ENCODE measurements at places on chromosomes 1 and 21.

DNA sequence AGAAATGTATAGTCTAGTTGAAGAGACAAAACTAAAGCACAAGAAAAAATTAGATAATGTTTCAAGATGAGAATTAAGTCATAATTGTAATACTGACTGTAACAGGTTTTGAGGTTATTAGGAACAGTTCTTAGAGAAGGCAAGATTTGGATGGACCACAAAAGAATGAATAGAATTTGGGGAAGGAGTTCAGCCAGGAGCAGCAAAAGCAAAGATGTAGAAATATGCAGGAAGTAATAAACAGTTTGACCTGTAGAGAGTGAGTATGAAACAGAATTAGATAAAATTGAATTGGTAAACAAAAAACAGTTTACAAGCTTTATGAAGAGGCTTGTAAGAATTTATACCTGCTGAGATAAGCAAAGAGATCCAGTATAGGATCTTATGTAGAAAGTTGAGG, 16.3 kb downstream of the VPS45 start:
- H3K4me3 ChIP-seq = no peak overlapping the region
- no peak overlapping the region for H3K27ac ChIP-seq
- DNase-seq = no peak
- H3K27me3 ChIP-seq = no peaks in the 10 kb centered on the region
- H3K4me1 ChIP-seq = peaks cover 9% of the 10 kb centered on the region
- peaks cover 97% of the 10 kb centered on the region for H3K36me3 ChIP-seq

DNA sequence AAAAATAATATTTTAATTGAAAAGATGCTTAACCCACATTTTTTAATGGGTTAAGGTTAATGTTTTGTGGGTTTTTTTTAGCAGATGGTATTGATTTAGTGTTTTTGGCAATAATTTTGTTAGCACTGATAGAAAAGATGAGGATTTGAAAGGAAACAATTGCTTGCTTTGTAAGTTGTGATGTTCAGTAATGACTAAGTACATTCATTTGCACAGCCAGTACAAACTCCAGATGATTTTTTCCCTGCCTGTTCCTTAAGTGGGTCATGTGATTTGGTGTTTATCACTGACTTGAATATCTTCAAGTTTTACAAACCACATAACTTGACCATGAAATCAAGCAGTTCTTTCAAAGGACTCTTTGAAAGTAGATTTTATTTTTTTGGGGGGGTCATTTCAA, 15.0 kb downstream of the DISP1 start:
- no peaks in the 10 kb centered on the region for H3K36me3 ChIP-seq
- peak overlapping the region; percentile 45 for H3K27ac ChIP-seq
- DNase-seq = no peak
- H3K27me3 ChIP-seq = no peaks in the 10 kb centered on the region
- no peaks in the 10 kb centered on the region for H3K4me1 ChIP-seq

GRCh38 chr1:222547944-222548671, at the start of gene HHIPL2:
Gene HHIPL2 (minus strand): TSS chr1:222548104. CDS start chr1:222548044, 60 bp downstream.
- no peak for DNase-seq
- no peak within 1 kb of the TSS for H3K4me3 ChIP-seq
- H3K4me1 ChIP-seq = no peaks in the 10 kb centered on the region
- H3K36me3 ChIP-seq = no peaks in the 10 kb centered on the region

GRCh38 chr1:194818674-194819073, 1632.3 kb upstream of the B3GALT2 start:
- no peaks in the 10 kb centered on the region for H3K27me3 ChIP-seq
- H3K36me3 ChIP-seq = no peaks in the 10 kb centered on the region
- no peak for DNase-seq
- H3K27ac ChIP-seq = no peak overlapping the region
- H3K4me3 ChIP-seq = no peak overlapping the region

- no peaks in the 10 kb centered on the region for H3K36me3 ChIP-seq
- DNase-seq = no peak
- no peaks in the 10 kb centered on the region for H3K4me1 ChIP-seq
- no peak overlapping the region for H3K4me3 ChIP-seq
Measured at GRCh38 chr1:3032371-3033039, 11.2 kb downstream of the ACTRT2 start.

DNA sequence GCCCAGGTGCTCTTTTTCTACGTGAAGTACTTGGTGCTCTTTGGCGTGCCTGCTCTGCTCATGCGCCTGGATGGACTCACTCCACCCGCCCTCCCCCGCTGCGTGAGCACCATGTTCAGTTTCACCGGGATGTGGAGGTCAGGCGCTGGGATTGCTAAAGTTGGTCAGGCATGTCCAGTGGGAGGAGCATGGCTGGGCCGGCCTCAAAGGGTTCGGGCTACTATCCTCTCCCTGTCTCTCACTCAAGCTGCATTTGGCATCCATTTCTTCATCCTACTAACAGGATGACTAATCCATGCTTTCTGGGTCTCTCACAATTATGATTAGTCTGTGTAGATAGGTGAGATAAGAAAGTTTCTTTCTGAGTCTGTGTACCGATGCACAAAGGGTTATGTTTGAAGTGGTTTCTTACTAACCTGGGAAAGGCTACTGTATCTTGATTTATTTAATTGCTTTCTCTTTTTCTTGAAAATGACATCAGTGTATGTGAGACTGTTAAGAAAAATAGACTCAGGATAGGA, 135.9 kb downstream of the HHAT start:
- no peak overlapping the region for H3K27ac ChIP-seq
- no peaks in the 10 kb centered on the region for H3K4me1 ChIP-seq
- H3K27me3 ChIP-seq = no peaks in the 10 kb centered on the region
- DNase-seq = no peak
- H3K36me3 ChIP-seq = no peaks in the 10 kb centered on the region

GRCh38 chr1:27047914-27048313, 35.3 kb upstream of the TENT5B start:
- H3K27ac ChIP-seq = no peak overlapping the region
- no peak overlapping the region for H3K4me3 ChIP-seq
- H3K27me3 ChIP-seq = no peaks in the 10 kb centered on the region
- H3K4me1 ChIP-seq = peaks cover 22% of the 10 kb centered on the region

DNA sequence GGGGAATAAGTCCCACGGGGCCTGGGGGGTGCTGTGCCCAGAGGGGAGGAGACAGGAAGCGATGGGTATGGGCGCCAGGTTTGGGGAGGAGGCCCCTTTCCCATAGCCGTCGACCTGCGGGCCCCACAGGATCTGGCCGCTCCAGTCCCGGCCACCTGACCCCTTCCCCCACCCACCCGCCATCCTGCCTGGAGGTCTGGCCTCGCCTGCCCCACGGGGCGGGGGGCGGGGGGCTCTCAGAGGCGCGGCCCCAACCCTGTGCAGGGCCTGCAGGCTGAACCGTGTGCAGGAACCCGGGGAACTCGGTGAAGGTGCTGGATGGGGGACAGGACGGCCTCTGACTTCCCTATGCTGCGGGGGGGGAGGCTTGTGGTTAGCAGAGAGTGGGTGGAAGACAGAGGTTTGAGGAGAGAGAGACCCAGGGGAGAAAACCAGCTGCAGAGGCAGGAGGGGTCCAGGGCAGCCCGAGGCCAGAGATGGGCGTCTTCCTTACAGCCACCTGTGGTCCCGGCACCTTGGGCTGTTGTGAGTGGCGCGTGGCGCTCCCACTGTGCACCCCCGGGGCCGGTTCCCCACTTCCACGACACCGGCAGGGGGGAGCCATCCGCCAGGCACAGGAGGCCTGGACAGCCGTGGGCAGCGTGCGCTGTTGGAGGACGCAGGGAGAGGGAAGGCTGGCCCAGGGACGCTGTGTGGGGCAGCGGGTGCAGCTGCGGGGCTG, 2.5 kb upstream of the TNFRSF18 start:
- H3K36me3 ChIP-seq = no peaks in the 10 kb centered on the region
- no peak overlapping the region for H3K27ac ChIP-seq
- peak; percentile 23 for DNase-seq

DNA sequence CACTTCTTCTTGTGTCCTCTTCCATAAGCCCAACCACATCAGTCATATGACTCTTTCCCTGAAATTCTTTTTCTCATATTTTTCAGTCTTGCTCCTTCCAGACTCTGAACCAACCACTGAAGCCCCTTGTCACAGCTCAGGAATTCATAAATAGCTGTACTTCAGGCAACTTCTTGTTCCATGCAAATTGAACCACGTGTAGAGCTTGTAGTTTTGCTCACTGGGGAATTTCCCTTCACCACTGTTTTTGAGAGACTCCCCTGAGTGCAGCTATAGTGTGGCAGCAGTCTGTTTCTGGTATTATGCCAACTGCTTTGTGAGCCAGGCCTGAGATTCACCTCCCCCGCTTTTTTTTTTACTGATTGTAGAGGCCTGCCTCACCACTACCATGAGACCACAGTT, 150.3 kb upstream of the SPAG17 start:
- DNase-seq = no peak
- H3K4me3 ChIP-seq = no peak overlapping the region
- H3K27ac ChIP-seq = no peak overlapping the region
- no peaks in the 10 kb centered on the region for H3K27me3 ChIP-seq

DNA sequence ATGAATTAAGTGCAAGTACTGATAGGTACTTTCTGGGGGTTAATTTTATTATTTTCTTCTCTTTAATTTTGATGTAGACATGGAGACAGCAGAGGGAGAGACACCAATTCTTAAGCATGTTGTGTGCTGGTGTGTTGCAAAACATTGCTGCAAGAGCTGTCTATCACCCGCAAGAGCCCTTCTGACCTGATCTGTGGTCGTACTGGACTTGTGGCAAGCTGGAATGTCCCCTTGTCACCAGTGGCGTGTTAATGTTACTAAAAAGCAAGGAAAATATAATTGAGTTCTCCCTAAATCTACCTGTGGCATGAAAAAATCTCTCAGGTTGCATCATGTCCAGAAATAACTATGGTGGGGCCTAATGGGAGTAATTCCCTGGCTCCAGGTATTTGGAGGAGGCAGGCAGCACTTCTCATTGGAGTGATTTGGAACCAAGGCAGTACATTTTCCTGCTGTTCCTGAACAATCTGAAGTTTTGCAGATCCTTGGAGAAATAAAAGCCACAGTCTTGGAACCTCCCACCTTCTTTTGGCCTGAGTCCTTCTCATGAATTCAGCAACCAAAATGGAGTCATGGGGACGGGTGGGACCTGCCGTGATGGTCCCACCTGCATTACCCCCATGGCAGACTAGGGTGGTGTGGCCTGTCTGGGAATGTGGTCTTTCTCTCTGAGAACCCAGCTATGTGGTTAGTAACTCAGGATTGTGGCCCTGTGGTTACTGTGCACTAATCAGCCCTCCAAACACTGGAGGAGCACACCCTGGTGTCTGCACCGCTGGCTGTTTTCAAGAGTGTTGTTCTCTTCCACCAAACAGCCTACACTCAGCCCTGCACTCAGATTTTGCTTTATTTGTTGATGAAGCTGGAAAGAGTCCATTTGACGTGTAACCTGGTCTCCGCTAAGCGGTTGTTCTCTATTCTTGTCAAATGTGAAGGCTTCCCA, 57.4 kb downstream of the GALNT2 start:
- H3K4me1 ChIP-seq = peaks cover 11% of the 10 kb centered on the region
- no peaks in the 10 kb centered on the region for H3K27me3 ChIP-seq
- no peak overlapping the region for H3K27ac ChIP-seq

- H3K27me3 ChIP-seq = no peaks in the 10 kb centered on the region
- DNase-seq = no peak
- no peak overlapping the region for H3K4me3 ChIP-seq
- H3K36me3 ChIP-seq = no peaks in the 10 kb centered on the region
Measured at GRCh38 chr1:202844259-202844658, 33.5 kb downstream of the PCAT6 start.

DNA sequence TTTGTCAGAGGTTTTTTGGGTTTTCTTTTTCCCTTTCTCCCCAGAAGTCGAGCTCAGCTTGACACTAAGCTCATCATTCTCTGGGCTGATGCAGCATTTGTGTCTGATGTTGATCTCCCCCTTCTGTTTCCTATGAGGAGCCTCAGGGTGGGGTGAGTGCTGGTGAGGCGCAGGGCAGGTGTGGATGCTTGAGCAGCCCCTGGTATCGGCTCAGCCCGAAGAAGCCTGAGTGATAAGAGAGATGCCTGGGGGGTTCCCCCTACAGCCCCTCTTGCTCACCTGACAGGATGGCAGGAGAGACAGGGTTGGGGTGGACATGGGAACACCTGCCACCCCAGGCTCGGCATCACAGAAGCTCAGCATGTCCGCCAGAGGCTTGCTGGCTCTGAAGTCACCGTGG, 239.0 kb downstream of the RHOU start:
- H3K4me1 ChIP-seq = peaks cover 5% of the 10 kb centered on the region
- H3K27me3 ChIP-seq = no peaks in the 10 kb centered on the region
- DNase-seq = no peak
- no peak overlapping the region for H3K27ac ChIP-seq

- peaks cover 5% of the 10 kb centered on the region for H3K36me3 ChIP-seq
- no peaks in the 10 kb centered on the region for H3K4me1 ChIP-seq
- H3K27me3 ChIP-seq = no peaks in the 10 kb centered on the region
- no peak overlapping the region for H3K4me3 ChIP-seq
- H3K27ac ChIP-seq = no peak overlapping the region
Measured at GRCh38 chr1:62643283-62643682, 44.9 kb downstream of the DOCK7 start.

GRCh38 chr1:214021321-214021720, 33.5 kb downstream of the PROX1 start:
- peaks cover 5% of the 10 kb centered on the region for H3K4me1 ChIP-seq
- no peaks in the 10 kb centered on the region for H3K36me3 ChIP-seq
- DNase-seq = no peak
- H3K27ac ChIP-seq = no peak overlapping the region

DNA sequence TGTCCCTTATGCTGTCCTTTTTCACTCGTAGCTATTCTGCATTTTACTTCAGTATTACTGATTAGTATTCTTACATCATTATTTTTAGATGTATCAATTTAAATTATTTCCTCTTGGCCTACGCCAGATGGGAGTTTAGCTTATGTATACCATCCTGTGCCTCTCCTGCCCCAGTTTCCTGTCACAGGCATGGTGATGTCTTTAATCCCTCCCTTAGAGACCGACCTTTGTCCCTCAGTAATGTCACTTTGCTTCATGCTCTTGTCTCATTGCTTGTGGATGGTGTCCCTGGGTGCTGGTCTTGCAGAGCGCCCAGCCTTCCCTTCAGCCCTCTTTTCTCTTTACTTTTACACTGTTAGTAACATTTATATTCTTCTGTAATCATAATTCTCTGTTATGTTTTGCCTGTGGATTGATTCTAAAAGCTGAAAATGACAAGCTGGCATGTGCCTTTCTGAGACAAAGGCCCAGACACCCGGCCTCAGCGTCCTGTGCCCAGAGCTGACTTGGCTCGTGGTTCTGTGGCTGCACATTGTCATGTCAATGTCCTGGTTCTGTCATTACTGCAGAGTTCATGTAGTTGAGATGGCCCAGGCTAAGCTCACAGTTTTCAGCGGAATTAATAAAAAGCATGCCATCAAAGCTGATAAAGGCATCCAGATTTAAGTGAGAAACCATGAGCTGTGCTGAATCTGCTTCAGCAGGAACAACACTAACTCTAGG, 100.7 kb downstream of the MTR start:
- H3K4me1 ChIP-seq = peaks cover 41% of the 10 kb centered on the region
- H3K36me3 ChIP-seq = peaks cover 89% of the 10 kb centered on the region
- no peak overlapping the region for H3K4me3 ChIP-seq
- H3K27me3 ChIP-seq = no peaks in the 10 kb centered on the region
- peak; percentile 66 for DNase-seq

GRCh38 chr1:44881011-44881632, 38.1 kb upstream of the PTCH2 start:
- no peak overlapping the region for H3K4me3 ChIP-seq
- peaks cover 46% of the 10 kb centered on the region for H3K36me3 ChIP-seq
- H3K27ac ChIP-seq = no peak overlapping the region
- H3K27me3 ChIP-seq = no peaks in the 10 kb centered on the region
